ENCODE measurements at places on chromosomes 11 and 22. TPM values are rescaled to one million over a fixed set of nuclear protein-coding genes. Genes with fewer than 3 reads are reported as not detected.

DNA sequence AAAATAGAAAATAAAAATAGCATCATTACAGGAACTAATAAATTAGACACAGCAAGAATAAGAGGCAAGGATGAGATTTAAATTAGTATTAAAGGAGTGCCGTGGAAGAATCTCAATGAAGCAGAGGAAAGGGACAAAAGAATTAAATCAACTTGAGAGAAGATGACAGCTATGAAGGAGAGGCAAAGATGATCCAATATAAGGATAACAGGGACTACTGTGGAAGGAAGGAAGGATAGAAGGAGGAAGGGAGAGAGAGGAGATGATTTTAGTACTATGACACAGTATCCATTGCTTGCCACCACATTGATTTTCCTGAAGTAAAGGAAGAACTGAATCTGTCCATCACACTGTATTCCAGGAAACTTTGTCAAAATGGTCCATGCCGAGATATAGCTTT is 98.0 kb downstream of the EFCAB6 start:
- H3K27ac ChIP-seq, result no peak overlapping the region
- no peaks in the 10 kb centered on the region for H3K4me1 ChIP-seq
- H3K4me3 ChIP-seq, result no peak overlapping the region

DNA sequence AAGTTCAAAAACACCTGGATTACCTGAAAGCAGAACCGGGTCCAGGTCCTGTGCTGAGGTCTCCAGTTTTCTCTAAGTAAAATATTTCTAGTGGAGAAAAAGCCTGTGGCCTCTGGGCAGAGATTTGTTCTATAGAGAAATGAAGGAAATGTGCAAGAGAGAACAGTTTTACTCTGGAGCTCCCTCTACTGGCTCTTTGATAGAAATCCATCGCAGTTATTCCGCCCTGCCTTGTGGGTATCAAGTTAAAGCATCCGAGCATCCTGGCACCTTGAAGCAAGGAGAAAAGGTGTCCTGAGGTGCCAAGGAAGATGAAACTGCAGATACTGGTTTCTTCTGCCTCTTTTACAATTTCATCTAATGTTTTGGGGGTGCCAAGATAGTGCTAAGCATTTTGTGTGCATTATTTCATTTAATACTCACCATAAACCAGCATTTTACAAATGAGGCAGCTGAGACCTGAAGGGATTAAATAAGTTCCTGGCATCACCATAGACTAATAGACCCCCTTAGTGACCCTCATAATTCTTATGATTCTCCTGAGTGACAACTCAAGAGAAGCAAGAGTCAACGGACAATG is 113.1 kb upstream of the HSD17B12 start:
- H3K4me3 ChIP-seq, result no peak overlapping the region
- H3K36me3 ChIP-seq, result no peaks in the 10 kb centered on the region
- no peak for DNase-seq
- H3K27ac ChIP-seq, result no peak overlapping the region
- no peaks in the 10 kb centered on the region for H3K4me1 ChIP-seq

GRCh38 chr22:38172832-38173640 is 8.6 kb downstream of the PLA2G6 start:
- no peaks in the 10 kb centered on the region for H3K27me3 ChIP-seq
- H3K4me1 ChIP-seq, result peaks cover 58% of the 10 kb centered on the region
- no peaks in the 10 kb centered on the region for H3K36me3 ChIP-seq
- DNase-seq, result peak; percentile 84
- peak overlapping the region; percentile 47 for H3K27ac ChIP-seq

DNA sequence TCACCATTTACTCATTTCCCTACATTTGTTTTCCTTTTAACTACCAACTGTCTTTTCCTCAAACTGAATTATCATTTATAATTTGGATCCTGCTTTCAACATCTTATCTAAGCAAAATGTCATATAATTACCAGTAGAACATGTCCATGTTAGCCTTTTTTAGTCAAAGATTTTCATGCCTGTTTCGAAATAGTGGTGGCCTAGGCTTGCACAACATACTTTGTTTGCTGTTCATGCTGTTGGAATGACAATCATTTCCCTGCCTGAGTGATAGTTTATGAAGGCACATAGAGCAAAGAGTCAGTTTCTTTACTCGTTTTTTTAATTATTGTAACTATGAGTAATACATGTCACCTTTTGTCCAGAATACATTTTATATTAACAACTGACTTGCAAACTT is 144.3 kb upstream of the ANO3 start:
- no peaks in the 10 kb centered on the region for H3K36me3 ChIP-seq
- DNase-seq, result no peak
- H3K4me1 ChIP-seq, result no peaks in the 10 kb centered on the region
- H3K27me3 ChIP-seq, result no peaks in the 10 kb centered on the region
- no peak overlapping the region for H3K4me3 ChIP-seq

GRCh38 chr11:94961255-94961654 is 12.1 kb downstream of the CWC15 start:
- H3K36me3 ChIP-seq, result peaks cover 66% of the 10 kb centered on the region
- no peaks in the 10 kb centered on the region for H3K27me3 ChIP-seq
- H3K4me1 ChIP-seq, result no peaks in the 10 kb centered on the region
- no peak overlapping the region for H3K27ac ChIP-seq
- H3K4me3 ChIP-seq, result no peak overlapping the region

GRCh38 chr11:17388609-17389210 is at the start of gene KCNJ11:
KCNJ11 (minus strand) TSS chr11:17388659; CDS start chr11:17388091, 568 bp downstream.
- no peaks in the 10 kb centered on the region for H3K36me3 ChIP-seq
- DNase-seq, result no peak
- peaks cover 6% of the 10 kb centered on the region for H3K4me1 ChIP-seq
- H3K4me3 ChIP-seq, result peak within 1 kb of the TSS; percentile 44

- H3K4me3 ChIP-seq, result peak overlapping the region; percentile 29
- H3K4me1 ChIP-seq, result peaks cover 32% of the 10 kb centered on the region
Measured at GRCh38 chr11:1839204-1839923, 583 bp downstream of the TNNI2 start.

GRCh38 chr22:35460688-35461087 is 60.7 kb downstream of the MCM5 start:
- H3K27me3 ChIP-seq, result no peaks in the 10 kb centered on the region
- no peak for DNase-seq
- H3K27ac ChIP-seq, result no peak overlapping the region
- no peak overlapping the region for H3K4me3 ChIP-seq

DNA sequence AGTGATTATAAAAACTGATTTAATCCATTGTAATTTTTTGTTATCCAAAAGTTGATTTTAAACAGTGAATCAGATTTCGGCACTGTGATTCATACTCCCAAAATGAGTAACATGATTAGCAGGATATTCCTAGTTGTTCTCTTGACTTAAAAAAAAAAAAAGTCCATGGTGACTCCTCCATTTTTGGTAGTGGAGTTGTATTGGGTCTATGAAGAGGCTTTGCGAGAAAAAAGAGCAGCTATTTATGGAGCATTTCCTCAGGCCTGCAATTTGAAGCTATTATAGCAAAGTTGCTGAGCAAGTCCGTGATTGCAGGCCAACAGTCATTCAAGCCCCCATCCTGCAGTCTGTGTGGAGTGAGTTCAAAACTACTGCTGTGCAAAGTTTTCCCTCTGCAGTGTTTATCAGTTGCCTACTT is 28.8 kb downstream of the YAP1 start:
- H3K27me3 ChIP-seq, result no peaks in the 10 kb centered on the region
- H3K27ac ChIP-seq, result no peak overlapping the region
- H3K36me3 ChIP-seq, result no peaks in the 10 kb centered on the region
- H3K4me3 ChIP-seq, result no peak overlapping the region
- no peak for DNase-seq

GRCh38 chr11:1453611-1454034 is 33.0 kb downstream of the MOB2 start:
- H3K4me3 ChIP-seq, result no peak overlapping the region
- peaks cover 8% of the 10 kb centered on the region for H3K4me1 ChIP-seq
- H3K36me3 ChIP-seq, result no peaks in the 10 kb centered on the region
- H3K27me3 ChIP-seq, result no peaks in the 10 kb centered on the region

DNA sequence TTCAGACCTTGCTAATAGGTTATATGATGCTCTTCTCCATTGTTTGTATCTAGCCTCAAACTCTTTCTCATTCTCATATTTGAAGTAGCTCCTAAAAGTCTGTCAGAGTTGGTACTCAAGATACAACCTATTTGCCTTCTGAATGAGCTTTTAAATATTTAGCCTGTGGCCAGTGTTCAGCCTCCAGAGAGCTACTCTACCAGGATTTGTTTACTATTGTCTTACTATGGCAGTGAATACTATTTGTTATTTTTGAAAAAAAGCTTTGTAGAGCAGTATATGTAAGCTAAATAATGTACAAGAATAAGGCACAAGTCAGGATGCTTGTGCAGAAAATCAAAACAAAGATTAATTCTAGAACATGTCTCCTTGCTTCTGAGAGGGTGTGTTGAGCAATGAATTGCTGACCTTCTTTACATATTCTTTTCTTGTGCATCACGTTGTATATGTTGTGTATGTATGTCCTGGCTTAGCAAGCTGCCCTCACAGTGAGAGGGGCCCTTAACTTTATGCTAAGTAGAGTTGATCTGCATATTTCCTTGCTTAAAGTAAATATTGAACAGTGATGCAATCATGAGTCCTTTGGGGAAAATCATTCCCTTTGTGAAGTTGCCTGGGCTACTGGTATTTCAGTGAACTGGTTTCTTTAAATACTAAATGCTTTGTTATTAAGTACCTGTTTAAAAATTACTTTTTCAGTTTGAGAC is 438.0 kb downstream of the LUZP2 start:
- H3K27ac ChIP-seq, result no peak overlapping the region
- H3K4me3 ChIP-seq, result no peak overlapping the region
- H3K4me1 ChIP-seq, result no peaks in the 10 kb centered on the region
- DNase-seq, result no peak
- no peaks in the 10 kb centered on the region for H3K36me3 ChIP-seq
- H3K27me3 ChIP-seq, result no peaks in the 10 kb centered on the region

GRCh38 chr11:45994371-45995341 is 72.2 kb downstream of the LARGE2 start:
- H3K27me3 ChIP-seq, result no peaks in the 10 kb centered on the region
- no peak overlapping the region for H3K27ac ChIP-seq
- peaks cover 2% of the 10 kb centered on the region for H3K36me3 ChIP-seq
- H3K4me3 ChIP-seq, result no peak overlapping the region
- no peaks in the 10 kb centered on the region for H3K4me1 ChIP-seq
- DNase-seq, result no peak

DNA sequence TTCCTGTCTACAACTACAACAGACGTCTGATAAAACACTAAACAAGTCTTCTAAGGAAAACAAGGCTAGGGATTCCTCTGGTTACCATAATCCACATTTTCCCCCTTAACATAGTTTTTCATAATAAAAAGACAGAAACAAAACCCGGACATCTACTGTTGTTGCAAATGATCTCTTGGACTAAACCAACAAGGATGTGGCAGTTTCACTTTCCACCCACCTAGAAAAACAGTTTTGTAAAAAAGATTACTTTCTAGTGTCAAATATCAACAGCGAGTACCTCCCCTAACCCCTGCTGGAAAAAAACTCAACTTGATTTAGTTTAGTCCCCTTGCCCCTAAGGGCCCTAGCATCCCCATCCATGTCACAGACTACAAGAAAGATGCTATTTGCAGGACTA is 5.4 kb downstream of the GNG3 start:
- H3K36me3 ChIP-seq, result peaks cover 77% of the 10 kb centered on the region
- no peak overlapping the region for H3K27ac ChIP-seq
- no peak overlapping the region for H3K4me3 ChIP-seq
- no peak for DNase-seq

GRCh38 chr11:10114593-10115404 is 179.2 kb downstream of the SBF2 start:
- no peak overlapping the region for H3K4me3 ChIP-seq
- no peaks in the 10 kb centered on the region for H3K36me3 ChIP-seq

DNA sequence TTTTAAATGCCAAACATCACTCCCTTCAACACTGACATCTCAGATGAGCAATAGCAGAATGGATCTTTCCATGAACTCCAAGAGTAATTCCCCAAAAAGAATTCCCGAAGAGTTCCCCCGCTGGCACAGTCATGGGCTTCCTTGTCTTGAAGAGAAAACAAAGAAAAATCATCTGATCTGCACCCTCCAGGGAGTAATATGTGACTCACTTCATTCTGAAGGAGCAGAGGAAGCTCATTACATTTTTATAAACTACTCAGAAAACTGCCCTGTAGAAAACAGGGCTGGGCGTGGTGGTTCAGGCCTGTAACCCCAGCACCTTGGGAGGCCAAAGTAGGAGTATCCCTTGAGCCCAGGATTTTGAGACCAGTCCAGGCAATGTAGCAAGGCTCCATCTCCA is 35.7 kb downstream of the CELSR1 start:
- peaks cover 4% of the 10 kb centered on the region for H3K4me1 ChIP-seq
- DNase-seq, result no peak
- H3K4me3 ChIP-seq, result no peak overlapping the region
- H3K36me3 ChIP-seq, result no peaks in the 10 kb centered on the region

DNA sequence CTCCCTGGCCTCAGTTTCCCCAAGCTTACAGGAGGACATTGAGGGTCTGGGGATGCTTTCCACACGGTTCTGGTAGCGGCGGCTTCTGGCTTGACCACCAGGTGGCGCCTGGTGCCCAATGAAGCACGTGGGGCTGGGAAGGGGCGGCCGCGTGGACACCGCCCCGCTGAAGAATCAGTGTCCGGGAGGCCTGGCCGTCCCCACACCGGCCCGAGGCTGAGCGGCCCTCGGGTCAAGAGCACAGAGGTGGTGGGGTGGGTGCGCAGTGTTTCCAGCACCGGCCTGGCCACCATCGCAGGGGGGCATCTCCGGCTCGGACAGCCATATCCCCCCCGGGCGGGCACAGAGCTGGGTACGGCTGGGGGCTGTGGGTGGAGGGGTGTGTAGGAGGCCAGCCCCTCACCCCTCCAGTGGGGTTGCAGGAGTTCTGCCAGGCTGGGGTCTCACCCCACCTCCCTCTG is 27.8 kb upstream of the PPARA start:
- no peaks in the 10 kb centered on the region for H3K27me3 ChIP-seq
- H3K27ac ChIP-seq, result no peak overlapping the region
- H3K4me1 ChIP-seq, result peaks cover 47% of the 10 kb centered on the region
- DNase-seq, result peak; percentile 93
- no peaks in the 10 kb centered on the region for H3K36me3 ChIP-seq

GRCh38 chr11:34537636-34538035 is 24.0 kb upstream of the ELF5 start:
- DNase-seq, result no peak
- H3K4me3 ChIP-seq, result no peak overlapping the region
- no peaks in the 10 kb centered on the region for H3K4me1 ChIP-seq
- no peak overlapping the region for H3K27ac ChIP-seq
- no peaks in the 10 kb centered on the region for H3K36me3 ChIP-seq

DNA sequence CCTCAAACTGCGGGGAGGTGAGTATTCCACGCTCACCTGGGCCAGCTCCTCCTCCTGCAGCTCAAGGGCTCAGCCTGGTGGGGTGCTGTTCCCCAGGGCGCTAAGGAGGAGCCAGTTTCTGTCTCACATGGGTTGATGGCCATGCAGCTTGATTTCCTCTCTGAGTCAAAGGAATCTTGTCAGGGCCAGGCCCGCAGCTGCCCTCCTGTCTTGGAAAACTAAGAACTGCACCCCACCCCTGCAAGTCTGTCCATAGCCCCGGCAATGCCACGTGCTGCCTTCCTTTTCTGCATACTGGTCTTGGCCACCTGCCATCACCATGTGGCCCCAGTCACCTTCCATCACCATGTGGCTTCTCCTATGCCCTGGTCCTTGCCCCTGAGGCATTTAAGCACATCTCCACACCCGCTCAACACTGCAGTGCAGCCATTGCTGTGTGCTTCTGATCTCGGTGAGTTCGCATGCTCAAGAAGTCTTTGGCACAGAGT is 35.2 kb upstream of the CLDN5 start:
- no peak overlapping the region for H3K27ac ChIP-seq
- H3K4me3 ChIP-seq, result no peak overlapping the region
- H3K36me3 ChIP-seq, result no peaks in the 10 kb centered on the region
- H3K27me3 ChIP-seq, result no peaks in the 10 kb centered on the region

OR4D5 gene
- polyA plus RNA-seq, result not detected

MGAT3 gene
- polyA plus RNA-seq, result 1.3 TPM

PKDREJ gene
- 0.02 TPM for polyA plus RNA-seq

LMO2 gene
- 48.9 TPM for polyA plus RNA-seq

BIK gene
- 2.1 TPM for polyA plus RNA-seq

FAM227A gene
- 0.26 TPM for polyA plus RNA-seq

LRRC4C gene
- polyA plus RNA-seq, result 0.15 TPM

F2 gene
- not detected for polyA plus RNA-seq

DBX1 gene
- polyA plus RNA-seq, result not detected

TREH gene
- polyA plus RNA-seq, result 0.33 TPM

Measured in spleen (tissue), 13 donors.